Stimulated activated CD8-positive, alpha-beta memory T cell treated with anti-CD3 and anti-CD28 coated beads, Interleukin-15, amount 100 ng/mL, for 1 hour (primary cell): ENCODE measurements at places on chromosomes 5 and 9.
A peak's percentile ranks its signal among the peaks of the same experiment; 100 is the strongest.

DNA sequence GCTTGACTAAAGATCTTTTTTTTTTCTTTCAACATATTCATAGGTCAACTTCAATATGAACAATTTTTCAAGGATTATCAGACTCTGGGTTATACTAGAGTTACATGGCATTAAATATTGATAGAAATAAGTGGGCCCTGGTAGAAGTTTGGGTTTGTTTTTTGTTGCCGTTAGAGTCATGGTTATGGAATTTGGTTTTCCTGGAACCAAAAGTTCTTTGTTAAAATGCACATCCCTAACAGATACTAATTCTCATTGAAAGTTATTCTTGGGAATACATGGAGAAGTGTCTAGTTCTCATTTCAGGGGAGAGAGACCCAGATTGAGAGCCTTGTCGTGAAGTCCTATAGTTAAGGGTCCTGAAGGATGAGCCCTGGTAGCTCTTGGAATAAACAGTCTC, 124.9 kb downstream of the FGF1 start:
- DNase-seq, result no peak

GRCh38 chr5:88190106-88190834, 78.4 kb downstream of the TMEM161B start:
- DNase-seq, result peak; percentile 8

DNA sequence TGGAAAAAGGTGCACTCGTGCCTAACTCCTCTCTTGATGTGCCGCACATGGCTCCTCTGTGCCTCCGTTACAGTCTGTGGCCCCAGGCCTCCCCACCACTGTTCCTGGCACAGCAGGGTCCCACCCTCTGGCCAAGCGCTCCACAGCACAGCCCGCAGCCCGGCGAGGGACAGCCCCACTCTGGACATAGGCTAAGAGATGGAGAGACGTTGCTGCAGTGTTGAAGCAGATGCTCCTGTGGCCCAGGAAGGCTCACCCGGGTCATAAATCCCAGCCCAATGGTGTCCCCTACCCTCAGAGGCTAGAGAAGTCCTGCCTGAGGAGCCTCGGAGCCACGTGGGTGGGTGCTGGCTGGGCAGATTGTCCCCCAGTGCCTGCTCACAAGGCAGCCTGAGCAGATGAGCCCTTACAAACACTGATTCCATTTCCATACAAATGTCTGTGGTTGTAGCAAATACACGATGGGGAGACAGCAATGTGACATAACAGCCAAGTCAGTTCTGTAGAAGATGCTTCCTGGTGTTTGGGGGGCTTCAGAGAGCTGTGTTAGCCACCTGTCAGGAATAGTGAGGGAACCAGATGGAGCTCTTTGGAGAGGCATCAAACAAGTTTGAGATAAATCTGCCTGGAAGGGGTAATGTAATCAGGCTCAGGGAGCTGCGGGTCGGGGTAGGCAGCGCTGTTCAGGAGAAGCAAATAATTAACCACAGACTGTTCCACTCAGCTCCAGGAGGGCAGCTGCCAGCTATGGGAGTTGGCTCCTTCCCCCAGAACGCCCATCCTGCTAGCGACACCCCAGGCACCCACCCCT, 41.7 kb downstream of the C5orf15 start:
- DNase-seq, result no peak

- no peak for DNase-seq
Measured at GRCh38 chr9:22240619-22241018, 206.0 kb upstream of the DMRTA1 start.

- no peak for DNase-seq
Measured at GRCh38 chr9:83285445-83286225, 222.7 kb upstream of the RASEF start.
